ENCODE measurements at places on chromosomes 2 and 18.

DNA sequence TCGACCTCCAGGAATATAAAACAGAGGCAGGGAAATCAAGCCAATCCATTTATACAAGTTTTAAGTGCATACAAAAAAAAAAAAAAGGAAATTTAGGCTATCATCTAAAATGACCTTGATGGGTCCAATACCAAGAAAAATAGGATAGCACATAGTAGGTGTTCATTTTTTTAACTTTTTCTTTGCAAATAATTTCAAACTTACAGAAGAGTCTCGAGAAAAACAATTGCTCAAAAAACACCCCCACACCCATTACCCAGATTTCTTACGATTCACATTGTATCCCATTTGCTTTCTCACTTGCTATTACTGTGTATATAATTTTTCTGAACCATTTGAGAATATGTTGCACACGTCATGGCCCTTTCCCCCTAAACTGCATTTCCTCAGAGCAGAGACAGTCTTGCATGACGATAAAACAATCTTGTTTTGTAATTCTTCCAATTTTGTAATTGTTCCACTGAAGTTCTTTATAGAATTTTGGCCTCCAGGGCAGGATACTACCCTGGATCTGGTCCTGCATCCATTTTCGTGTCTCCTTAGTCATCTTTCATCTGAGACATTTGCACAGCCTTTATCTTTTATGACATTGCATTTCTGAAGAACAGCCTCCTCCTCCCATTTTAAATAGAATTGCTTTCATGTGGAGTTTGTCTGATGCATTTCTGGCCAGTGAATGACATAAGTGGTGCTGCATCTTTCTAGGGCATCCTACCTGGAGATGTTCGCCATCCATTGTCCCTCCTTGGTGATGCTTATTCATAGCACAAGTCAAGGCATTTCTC lies 68.9 kb downstream of the CYB5A start:
- DNase-seq: no peak

DNA sequence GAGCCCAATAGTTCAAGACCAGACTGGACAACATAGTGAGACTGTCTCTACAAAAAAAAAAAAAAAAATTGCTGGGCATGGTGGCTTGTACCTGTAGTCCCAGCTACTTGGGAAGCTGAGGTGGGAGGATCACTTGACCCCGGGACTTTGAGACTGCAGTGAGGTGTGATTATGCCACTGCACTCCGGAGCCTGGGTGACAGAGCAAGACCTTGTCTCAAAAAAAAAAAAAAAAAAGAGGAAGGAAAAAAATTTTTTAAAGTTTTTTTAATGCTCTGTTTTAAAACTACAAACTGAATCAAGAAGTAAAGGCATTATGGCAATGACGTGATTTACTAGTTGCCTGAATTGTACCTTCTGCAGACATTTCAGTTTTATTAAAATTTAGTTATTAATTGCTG lies 54.5 kb upstream of the ZDBF2 start:
- DNase-seq: no peak

GRCh38 chr2:179612591-179613298 lies 248.7 kb downstream of the ZNF385B start:
- DNase-seq: no peak

GRCh38 chr18:41783065-41783818 lies 171.8 kb upstream of the PIK3C3 start:
- DNase-seq: no peak

- DNase-seq: no peak
These were observed 65.9 kb downstream of the COL4A4 start for GRCh38 chr2:227098162-227098515.

- no peak for DNase-seq
These were observed 166.5 kb upstream of the SIX3 start for GRCh38 chr2:44774826-44775492.

GRCh38 chr2:239438995-239439753 lies 38.4 kb upstream of the HDAC4 start:
- DNase-seq: no peak

GRCh38 chr18:48850822-48851598 lies 99.8 kb downstream of the SMAD7 start:
- no peak for DNase-seq

DNA sequence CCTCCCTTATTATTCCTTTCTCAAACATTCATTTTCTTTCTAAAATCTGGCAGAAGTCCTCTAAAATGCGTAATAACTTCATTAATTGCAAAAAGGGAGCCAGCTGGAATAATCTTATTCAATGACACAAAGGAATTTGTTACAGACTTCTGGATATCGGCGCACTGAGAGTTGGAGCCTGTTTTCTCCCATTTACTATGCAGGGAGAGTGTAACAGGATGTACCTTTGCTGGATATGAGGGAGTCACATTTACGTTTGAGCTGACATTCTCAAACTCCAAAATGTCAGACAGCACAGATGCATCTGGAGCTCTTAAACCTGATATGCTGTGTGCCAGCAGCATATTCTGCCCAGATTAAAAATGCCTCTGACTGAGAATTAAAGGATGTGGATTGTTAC lies 275.3 kb downstream of the TMX3 start:
- no peak for DNase-seq

- DNase-seq: no peak
These were observed 1.2 kb downstream of the GALNT5 start for GRCh38 chr2:157258520-157259326.

DNA sequence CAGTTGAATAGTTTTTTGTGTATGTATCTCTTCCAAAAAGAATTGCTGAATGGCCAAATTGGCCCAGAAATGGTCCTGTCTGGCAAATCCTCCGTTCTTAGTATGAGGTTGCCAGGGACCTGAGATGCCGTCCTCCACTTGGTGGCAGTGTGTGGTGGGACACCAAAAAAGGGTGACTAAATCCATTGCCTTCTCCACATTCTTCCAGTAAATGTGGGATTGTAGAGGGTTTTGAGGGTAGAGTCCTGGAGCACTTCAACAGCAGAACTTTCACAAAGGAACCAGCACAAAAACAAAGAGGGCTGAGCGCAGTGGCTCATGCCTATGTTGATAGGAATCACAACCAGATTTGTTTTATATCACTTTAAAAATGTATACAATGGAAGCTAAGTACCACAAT lies 199.9 kb downstream of the BCL2 start:
- DNase-seq: no peak

GRCh38 chr2:179963626-179964025 lies 43.5 kb downstream of the CWC22 start:
- DNase-seq: no peak

- DNase-seq: no peak
These were observed 95.3 kb downstream of the RBM43 start for GRCh38 chr2:151166410-151166809.

DNA sequence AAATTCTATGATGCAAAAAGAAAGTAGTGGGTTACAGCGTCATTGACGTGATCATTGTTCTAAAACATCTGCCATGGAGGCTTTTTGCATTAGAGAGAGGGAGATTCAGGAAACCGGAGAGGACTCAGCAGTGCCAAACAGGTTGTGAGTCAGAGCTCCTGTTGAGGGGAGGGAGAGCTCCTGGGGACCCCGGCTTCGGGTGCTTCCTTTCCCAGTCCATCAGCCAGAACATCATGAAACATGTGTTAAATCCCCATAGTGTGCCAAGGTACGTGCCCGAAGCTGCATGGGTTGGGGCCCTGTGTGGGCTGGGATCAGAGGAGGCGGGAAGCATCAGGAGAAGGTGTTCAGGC lies 791 bp upstream of the CYRIA start:
- DNase-seq: no peak

GRCh38 chr2:148658807-148659722 lies 14.5 kb downstream of the EPC2 start:
- DNase-seq: no peak

- no peak for DNase-seq
These were observed 250 bp upstream of the CHST10 start for GRCh38 chr2:100417711-100418124.

DNA sequence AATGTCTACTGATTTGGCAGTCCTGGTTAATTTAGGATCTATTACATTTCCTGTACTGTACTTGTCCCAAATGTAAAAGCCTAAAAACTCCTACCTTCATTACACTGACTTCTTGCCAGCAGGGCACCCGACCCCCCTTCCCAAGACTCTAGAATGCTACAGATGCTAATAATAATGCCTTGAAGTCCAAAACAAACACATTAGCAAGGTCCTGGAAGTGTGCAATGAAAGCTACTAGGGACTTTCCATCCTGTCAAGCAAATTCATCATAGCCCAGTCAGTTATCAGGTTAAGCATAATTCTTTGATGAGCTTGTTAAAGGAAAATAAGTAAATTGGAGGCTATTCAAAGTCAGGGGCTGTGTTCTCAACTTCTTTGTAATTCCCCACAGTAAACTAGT lies 115.3 kb upstream of the RBBP8 start:
- no peak for DNase-seq

DNA sequence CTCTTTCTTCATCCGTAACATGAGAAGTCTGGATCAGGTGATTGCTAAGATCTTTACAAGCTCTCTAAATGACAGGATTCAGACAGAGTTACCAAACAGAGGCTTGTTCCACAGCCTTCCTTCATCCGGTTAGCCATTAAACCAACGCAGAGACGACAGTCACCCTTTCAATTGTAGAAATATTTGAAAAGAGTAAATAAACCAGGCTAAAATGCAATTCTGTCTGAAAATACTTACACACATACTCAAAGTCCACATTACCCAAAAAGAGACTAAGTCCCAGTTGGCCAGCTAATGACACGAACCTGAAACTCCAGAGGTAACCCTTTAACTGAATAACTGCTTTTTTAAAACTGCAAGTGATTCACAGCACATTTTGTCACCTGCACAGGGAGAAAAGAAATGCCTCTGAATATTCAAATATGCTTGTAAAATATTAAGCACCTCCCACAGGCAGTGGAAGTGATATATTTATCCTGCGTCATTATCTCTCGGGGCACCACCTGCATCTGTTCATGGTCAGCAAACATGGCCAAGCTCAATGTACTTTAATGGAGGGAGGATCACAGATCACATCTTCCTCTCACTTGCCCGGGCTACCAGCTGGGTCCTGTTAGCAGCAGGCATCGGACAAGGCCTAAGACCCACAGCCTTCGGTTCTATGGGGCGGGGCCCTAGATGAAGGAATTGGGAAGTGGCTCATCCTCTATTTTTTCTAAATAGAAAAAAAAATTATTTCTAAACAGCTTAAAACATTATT lies 38.8 kb upstream of the DNER start:
- DNase-seq: peak; percentile 23

GRCh38 chr2:165905854-165906253 lies 47.7 kb downstream of the TTC21B start:
- no peak for DNase-seq

- peak; percentile 60 for DNase-seq
These were observed 7.0 kb upstream of the EPG5 start for GRCh38 chr18:45974088-45974536.

DNA sequence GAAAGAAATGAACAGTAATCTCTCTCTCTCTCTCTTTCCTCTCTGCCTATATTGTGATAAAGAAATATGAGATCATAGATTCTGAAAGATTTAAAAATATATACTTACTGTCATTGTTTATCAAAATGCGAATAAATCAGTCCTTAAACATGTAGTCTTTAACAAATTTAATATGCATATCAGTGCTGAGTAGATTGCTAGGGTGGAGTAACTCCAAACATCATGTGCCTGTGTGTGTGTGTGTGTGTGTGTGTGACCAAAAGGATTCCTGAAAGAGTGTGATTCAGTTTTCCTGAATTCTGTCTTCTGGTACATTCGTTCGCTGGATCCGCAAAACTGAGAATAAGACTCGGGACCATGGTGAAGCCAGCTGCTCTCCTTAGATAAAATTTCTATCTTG lies 24.0 kb upstream of the DSEL start:
- no peak for DNase-seq

GRCh38 chr2:28522481-28522880 lies 26.6 kb downstream of the PLB1 start:
- DNase-seq: no peak

DNA sequence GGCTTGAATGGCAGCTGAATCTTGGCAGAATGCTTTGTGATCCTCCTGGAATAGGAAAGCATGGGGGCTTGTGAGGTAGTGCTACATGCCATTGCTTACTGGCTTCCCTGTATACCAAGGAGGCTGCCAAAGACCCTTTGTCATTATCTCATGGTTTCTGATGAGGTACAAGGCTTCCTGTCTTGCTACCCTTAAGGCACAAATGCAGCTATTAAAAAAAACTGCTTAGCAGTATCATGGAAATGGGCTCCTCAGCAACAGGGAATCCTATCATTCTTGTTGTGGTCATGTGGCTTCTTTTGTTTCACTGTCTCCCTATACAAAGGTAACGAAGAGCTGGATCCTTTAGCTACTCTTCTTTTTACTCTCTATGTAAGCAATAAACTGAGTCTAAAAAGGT lies 6.6 kb upstream of the KANSL1L start:
- no peak for DNase-seq

DNA sequence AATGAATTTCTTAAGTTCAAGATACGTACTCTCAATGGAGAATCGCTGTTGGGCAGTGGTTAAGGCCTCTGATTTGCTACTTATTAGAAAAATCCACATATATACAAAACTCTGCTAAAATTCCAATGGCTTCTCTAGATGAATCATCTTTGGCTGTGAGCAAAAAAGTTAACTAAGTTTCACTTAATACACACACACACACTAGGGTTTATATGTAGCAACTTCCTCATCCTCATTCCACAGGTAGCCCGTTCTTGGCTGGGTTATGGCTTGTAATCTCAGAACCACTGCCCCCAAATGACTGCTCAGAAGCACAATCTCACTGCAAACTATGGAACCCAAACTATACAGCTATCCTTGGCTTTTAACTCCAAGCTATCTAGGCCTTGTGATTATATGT lies 99.7 kb downstream of the SMAD2 start:
- DNase-seq: no peak

DNA sequence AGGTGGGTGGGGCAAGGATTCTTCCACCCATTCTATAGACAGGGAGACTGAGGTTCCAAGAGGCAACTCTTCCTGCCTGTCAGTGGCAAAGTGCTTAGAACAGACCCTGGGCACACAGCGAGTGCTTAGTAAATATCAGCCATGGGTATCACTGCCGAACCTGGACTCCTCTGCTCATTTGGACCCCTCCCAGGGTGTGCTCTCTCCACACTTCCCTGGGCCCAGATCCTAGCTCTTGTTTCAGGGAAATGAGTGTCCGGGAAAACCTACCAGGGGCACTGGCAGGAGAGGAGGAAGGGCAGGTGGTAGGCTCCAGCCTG lies 136.3 kb downstream of the CYP26B1 start:
- no peak for DNase-seq

- DNase-seq: no peak
These were observed 20.7 kb upstream of the SNTG2 start for GRCh38 chr2:929925-930324.

GRCh38 chr18:24417480-24417879 lies 9.0 kb upstream of the IMPACT start:
- no peak for DNase-seq

- no peak for DNase-seq
These were observed 440.5 kb downstream of the SETBP1 start for GRCh38 chr18:45121146-45121545.

- DNase-seq: peak; percentile 6
These were observed 86.9 kb upstream of the RBBP8 start for GRCh38 chr18:22846088-22846683.

GRCh38 chr18:38579764-38580163 lies 1014.2 kb upstream of the CELF4 start:
- no peak for DNase-seq

Measured in NCI-H774 (cell line).